Stimulated activated CD8-positive, alpha-beta memory T cell treated with anti-CD3 and anti-CD28 coated beads, Interleukin-2, amount 100 ng/mL, for 1 hour (primary cell): ENCODE measurements at places on chromosomes 4 and X.
A peak's percentile ranks its signal among the peaks of the same experiment; 100 is the strongest.

- DNase-seq = no peak
These were observed 119.4 kb downstream of the GRIA3 start for GRCh38 chrX:123303429-123303828.

DNA sequence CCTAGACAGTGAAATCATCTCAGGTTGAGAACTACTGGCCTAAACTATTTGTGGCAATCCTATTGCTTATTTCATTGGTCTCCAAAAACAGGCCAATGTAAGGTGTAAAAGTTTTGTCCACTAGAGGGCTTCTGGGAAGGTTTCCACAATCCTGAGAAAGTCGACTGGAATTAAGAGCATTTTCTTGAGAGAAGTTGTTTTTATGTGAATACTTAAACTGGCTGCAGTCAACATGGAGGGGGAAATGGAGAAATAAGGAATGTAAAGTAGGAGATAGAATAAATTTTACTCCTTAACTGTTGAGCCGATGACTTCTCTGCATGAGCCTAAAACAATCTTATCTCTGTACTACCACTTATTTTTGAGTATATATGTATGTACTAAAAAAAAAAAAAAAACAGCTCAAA, 11.0 kb upstream of the EIF4E start:
- no peak for DNase-seq

GRCh38 chr4:106201373-106201772, 114.6 kb downstream of the TBCK start:
- no peak for DNase-seq

DNA sequence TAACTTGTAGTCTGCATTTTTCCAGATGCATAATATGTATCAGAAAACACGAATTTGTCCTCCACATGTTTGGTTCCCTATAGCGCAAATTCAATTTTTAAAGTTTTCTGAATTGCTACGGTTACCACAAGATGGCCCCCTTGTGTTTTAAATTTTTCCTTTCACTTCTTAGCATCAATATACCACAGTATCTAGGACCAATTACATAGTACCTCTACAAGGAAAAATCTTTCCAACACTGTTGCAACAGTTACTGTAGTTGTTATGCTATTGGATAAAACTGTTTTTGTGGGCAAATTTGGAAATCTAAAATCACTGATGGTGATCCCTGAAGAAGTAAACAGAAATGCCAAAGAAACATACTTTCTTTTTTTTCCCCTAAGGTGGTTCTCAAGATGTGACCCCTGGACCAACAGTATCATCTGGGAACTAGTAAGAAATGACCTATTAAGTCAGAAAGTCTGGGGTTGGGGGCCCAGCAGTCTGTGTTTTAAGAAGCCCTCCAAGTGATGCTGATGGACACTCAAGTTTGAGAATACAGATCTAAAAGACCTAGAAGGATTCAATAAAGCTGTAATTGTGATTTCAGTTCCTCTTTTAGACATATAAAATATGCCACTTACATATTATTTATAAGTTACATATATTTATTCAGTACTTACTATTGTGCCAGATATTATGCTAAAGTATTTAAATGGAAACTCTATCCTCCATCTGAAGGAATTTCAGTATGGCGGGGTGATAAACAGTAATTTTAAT, 3.1 kb downstream of the ZGRF1 start:
- DNase-seq = no peak

DNA sequence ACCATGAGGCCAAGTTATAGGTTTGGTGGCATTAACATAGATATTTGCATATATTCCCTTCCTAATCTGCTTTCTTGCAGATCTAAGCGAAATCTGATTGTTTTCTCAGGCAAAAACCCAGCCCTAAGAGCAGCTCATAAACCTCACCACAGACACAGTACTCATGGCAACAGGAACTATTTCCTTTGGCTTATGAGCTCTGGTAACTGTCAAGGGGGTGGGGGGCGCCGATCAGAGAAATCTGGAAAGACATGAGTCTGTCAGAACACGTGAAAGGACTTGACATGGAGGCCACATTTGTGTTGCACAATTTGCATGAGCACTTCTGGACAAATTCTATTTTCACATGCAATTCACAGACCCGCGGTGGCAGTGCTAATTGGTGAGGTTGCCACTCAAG, 83.7 kb downstream of the MGST2 start:
- DNase-seq = no peak

DNA sequence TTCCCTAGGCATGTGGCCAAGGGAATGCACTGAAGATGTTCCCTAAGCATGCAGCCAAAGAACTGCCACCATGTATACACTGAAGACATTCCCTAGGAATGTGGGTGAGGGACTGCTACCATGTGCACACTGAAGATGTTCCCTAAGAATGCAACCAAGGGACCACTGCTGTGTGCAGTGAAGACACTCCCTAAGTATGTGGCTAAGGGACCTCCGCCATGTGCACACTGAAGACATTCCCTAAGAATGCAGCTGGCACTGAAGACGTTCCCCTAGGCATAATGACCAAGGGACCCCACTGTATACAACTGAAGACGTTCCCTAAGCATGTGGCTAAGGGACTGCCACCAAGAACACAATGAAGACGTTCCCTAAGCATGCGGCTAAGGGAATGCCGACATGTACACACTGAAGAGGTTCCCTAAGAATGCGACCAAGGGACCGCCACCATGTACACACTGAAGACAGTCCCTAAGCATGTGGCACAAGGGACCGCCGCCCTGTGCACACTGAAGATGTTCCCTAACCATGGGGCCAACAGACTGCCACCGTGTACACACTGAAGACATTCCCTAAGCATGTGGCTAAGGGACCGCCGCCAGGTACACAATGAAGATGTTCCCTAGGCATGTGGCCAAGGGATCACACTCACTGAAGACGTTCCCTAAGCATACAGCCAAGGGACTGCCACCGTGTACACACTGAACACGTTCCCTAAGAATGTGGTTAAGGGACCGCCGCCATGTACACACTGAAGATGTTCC, 25.6 kb downstream of the DHRSX start:
- no peak for DNase-seq

DNA sequence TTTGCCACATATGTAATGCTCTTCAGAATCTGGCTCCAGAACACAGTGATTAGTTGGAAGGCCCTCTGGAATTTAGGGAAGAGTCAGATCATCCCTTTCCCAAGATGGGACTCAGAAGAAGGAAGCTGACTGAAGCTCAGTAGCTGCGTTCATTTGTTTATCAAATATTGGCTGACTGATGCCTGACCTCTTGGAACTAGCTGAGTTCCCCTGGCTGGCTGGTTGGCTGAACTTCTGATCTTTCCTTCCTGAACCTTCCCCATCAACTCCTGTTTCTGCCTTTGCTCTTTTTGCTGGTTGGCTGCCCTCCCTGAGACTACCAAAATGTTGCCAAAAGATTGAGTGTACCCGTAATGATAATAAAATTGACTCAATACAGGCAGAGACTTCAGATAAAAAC, 866.5 kb upstream of the INTU start:
- DNase-seq = no peak

DNA sequence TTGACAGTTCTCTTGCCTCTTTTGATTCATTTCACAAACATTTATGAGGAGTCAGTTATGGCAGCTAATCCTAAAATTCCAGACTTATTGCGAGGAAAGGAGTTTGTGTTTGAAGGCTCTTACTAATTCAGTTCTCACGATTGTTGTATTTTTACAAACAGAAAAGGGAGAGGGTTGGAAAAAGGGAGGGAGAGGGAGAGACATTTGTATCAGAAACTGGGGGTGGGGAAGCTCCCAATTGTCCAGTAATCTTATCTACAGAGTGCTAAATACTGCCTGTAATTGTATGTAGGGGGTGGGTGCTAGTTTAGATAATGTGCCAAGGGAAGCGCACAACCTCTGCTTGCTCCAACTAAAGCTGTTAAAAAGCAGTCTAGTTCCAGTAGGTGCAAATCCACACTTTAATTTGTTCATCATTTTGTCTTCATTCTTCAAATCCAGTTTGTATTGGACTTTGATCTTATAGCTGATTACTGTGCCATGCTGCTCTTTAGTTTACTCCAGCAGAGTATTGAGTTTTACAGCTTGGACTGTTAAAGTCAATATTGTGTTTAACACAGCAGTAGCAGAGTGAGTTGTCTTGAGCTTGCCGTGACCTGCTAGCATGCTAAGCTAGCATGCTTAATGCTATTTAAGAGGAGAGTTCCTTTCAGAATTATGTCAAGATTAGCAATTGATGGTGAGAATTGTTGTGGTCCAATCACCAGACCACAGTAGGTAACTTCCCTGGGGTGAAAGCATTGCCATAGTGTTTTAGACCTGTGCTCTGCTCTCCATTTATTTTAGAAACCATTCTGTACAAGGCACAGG, 13.9 kb downstream of the FNIP2 start:
- no peak for DNase-seq

DNA sequence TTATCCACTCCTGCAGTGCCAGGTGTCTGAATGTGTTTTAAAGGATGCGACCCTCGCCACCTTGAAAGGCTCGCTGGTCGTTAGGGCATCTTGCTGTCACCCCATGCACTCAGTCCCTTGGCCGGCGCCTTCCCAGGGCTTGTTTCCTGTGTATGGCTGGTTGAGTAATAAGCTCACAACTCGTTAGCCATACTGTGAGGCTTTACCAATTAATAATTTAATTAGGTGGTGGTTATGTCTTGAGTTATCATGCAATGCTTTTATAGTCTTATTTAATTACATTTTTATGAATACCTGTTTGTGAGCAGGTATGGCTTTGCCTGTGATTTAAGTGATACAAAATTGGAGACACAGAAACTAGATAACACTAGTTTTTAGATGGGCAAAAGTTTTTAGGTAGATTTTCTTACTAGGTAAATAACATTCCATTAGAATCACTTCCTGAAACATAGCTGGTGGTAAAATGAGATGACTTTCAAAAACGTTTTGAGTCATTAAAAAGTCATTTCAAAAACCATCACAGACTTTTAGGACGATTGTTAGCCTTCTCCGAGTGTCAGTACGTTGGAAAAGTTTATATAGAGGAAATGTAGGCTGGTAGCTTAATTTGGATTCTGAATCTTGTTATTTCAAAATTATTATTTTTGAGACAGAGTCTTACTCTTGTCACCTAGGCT, 18.2 kb downstream of the PTTG2 start:
- no peak for DNase-seq

GRCh38 chr4:40214038-40214437, 17.2 kb downstream of the RHOH start:
- DNase-seq = no peak

DNA sequence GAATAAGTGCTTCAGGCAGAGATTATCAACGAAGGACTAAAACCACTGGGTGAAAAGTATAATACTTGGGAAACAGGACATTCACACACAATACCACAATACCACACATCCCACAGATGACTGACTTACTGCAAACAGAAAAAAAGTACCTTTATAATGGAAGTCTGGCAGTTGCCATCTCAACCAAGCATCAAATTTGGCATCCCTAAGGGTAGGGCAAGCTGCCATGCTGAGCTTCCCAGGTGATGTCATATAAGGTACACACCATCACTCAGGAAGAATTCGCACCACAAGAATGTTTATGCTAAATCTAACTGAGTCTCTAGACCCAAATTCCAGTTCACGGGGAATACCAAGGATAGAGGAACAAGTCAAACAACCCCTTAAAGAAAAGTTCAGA, 9.1 kb downstream of the QDPR start:
- no peak for DNase-seq

DNA sequence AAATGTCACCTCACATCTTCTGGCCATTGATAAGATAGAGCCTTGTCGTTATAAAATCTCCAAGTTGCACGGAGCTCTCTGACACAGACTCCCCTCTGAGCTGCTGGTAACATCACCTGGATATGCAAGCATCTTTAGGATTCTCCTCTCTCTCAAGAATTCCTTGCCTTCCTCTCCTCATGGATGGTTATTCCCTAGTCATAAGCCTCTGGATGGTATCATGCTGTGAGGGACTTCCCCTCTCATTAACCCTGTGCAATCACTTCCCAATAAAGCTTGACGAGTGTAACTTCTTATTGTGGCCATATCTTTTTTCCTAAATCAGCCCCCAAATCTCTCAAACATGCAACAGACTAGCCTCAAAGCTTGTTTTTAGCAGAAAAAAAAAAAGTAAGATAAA, 1057.0 kb upstream of the SLIT2 start:
- DNase-seq = no peak

- no peak for DNase-seq
These were observed 61.9 kb upstream of the MTM1 start for GRCh38 chrX:150506486-150506885.

DNA sequence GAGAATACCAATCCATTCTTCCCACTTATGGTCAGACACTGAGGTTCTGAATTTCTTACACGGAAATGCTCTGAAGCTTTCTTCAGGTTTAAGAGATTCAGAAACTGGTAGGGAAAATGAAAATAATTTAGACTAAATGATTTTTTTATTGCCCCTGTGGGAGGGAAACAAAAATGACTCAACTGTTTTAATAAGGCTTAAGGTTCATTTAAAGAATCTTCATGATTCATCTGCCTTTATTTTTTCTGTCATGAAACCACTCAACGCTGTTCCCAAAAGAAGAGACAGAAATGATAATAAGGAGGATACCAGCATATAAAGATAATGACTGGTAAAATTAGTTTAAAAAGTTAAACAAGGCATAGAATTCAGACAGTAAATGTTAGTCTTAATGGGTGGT, 39.3 kb upstream of the FAM47B start:
- DNase-seq = no peak

DNA sequence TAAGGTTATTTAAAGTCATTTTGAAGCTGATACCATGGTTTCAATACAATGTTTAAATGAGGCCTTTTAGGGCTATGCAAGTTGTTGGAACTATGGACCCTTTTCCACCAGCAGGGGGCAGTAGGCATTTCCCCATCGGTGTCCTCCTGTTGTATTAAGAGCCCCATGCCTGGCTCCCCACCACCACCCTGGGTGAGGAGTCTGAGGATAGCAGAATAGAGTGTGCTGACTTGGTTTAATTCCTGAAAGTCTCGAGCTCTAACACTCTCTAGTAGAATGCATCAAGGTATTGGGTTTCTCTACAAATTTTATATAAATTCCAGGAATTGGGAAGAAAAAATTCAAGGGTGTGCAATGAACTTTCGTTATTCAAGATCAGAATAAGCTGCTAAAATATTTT, 234.8 kb upstream of the JADE1 start:
- DNase-seq = peak; percentile 29

GRCh38 chr4:3461515-3462291, 1.4 kb upstream of the DOK7 start:
- no peak for DNase-seq

- DNase-seq = no peak
These were observed 204.9 kb downstream of the GBA3 start for GRCh38 chr4:22897520-22898108.

GRCh38 chrX:55521687-55522086, 32.0 kb upstream of the USP51 start:
- no peak for DNase-seq
